Fibroblast of skin of left quadriceps (primary cell): ENCODE measurements at places on chromosomes 12 and 14.

DNA sequence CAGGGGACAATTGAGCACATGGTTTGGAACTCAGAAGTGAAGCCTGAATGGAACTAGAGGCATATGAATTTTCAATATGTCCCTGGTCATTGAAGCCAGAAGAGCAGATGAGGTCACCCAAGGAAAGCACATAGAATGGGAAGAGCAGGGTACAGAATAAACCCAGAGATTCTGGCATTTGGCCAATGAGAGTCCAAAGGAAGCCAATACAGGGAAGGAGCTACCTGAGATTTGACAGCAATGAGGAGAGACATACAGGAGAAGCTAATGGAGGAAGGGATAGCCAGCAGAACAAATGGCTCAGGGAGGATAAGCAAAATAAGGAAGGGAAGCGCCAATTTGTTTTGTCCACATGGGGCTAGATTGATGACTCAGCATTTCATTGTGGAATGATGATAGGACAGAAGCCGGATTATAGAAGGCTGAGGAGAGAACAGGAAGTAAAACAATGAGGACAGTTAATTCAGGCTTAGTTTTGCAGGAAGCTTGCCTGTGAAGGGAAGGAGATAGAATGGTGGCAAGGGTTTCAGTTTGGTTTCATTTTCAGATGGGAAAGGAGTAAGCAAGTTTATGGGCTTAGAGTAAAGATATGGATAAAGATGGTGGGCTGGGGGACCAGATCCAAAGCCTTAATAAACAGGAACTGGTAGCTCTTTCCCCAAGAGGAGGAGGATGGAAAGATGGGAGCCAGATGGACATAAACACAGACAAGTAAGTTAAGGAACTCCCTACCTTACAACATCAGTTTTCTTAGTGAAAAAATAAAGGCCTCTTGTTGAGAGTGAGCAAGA lies 3.2 kb upstream of the SPTSSA start:
- no peak for DNase-seq

- no peak for DNase-seq
Observed at GRCh38 chr12:76451528-76451927, 103.3 kb upstream of the BBS10 start.

DNA sequence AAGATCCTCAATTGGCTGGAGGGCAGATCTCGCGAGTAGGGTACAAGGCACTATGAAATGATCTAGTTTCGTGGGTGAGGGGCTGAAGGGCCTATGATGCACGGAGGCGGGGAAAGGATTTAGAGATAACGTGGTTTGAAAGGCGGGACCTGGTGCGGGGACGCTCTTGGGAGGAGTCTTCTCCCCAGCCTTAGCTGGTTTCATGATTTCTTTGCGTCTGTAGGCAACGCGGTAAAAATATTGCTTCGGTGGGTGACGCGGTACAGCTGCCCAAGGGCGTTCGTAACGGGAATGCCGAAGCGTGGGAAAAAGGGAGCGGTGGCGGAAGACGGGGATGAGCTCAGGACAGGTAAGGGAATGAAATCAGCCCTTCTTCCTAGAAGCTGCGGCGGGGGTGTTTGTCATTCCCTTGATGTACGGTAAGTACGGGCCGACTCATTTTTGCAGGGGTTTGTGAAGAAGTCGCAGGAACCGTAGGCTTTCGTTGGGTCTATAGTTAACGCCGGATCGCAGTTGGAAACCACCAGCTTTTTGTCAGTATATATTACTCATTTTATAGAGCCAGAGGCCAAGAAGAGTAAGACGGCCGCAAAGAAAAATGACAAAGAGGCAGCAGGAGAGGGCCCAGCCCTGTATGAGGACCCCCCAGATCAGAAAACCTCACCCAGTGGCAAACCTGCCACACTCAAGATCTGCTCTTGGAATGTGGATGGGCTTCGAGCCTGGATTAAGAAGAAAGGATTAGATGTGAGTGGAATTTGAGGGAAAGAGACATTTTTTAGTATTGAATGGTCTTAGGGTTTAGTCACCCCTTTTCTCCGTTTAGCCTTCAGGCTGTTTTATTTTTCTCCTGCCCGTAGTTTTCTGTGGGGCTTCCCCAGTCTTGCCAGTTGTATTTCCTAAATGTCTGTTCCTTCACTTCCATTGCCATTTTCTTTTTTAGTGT lies 602 bp downstream of the APEX1 start:
- no peak for DNase-seq

GRCh38 chr12:28937196-28937595 lies 211.9 kb upstream of the FAR2 start:
- DNase-seq: peak; percentile 40

GRCh38 chr14:88323523-88324199 lies 592 bp upstream of the KCNK10 start:
- no peak for DNase-seq

DNA sequence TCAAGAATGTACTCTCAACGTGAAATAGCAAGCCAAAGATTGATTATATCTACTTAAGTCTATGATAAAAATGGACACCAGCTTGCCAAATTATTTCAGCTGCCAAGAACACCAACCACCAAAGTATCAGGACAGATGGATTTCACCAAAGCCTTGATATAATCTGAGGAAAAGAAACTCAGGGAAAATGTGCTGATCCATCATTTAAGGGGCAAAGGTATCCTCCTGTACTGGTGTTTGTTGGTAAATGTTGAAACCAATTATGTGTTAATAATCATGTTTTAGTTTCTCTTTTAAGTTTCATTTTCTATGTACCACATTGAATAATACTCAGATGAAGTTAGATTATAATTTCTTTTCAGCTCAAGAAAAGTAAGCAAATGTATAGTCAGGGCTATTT lies 1284.3 kb upstream of the TMEM132C start:
- no peak for DNase-seq

DNA sequence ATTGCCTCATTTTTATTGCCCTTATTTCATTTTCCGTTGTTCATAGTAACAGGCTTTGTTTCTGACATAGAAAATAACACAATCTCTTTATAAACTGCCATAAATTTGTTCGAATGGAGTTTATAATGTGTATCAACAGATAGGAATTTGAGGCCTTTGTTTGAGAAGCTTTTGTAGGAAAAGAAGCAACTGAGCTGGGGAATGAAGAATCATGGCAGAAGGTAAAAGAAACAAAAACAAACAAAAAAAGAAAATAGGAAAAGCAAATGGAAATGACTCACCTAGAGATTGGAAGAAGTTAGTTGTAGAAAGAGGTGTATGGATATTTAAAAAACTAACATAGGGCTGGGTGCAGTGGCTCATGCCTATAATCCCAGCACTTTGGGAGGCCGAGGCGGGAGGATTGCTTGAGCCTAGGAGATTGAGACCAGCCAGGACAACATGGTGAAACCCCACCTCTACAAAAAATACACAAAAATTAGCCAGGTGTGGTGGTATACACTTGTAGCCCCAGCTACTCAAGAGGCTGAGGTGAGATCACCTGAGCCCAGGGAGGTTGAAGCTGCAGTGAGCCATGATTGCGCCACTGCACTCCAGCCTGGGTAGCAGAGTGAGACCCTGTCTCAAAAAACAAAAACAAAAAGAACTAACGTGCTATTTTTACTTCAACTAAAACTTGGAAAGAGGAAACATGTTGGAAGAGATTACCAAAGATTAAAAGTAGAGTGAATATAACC lies 523 bp upstream of the REP15 start:
- no peak for DNase-seq

- no peak for DNase-seq
Observed at GRCh38 chr14:77868552-77869285, 68.8 kb downstream of the ADCK1 start.

GRCh38 chr12:107515446-107515958 lies 170.1 kb upstream of the PWP1 start:
- peak; percentile 73 for DNase-seq

DNA sequence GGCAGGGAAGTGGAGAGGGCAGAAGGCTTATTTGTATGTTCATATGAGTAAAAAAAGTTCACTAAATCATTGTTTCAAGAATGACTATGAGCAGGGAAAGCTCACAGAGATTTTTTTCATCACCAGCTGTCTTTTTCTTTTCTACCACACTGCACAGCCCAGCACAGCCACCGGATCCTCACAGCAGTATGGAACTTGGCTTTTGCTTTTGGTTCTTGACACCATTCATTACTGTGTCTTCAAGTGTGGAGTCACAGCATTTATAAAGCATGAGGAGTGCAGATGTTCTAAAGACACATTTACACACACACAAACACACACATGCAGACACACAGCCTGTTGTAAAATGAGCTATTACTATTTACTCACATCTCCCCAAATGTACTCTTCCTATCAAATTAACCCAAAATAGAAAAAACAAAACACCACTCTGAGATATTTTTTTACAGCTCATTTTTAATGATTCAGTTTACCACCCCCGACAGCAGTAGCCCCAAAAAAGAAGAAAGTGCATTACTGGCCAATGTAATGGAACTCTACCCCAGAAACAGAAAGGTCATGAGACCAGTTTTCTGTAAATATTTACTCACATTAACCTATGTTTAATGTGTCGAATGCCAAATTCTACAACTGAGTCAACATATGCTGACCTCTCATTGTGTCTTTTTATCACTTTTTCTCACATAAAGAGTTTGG lies 60.5 kb downstream of the BTG1 start:
- no peak for DNase-seq

GRCh38 chr12:4327293-4327692 lies 6.3 kb downstream of the TIGAR start:
- no peak for DNase-seq

- no peak for DNase-seq
Observed at GRCh38 chr14:76373456-76373855, 2.5 kb upstream of the ESRRB start.

DNA sequence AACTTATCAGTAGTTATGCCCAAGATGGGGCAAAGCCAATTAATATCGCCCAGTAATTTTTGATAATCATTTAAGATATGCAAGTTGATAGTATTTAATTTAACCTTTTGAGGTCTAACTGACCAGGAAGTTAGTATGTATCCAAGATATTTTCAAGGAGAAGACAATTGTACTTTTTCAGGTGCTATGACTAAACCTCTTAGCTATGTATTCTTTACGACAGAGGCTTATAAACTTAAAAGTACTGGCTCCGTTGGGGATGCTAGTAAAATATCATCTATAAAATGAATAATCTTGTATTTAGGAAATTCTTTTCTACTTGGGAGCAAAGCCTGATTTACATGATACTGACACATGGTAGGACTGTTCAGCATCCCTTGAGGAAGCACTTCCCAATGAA lies 40.3 kb downstream of the TMTC3 start:
- DNase-seq: no peak

DNA sequence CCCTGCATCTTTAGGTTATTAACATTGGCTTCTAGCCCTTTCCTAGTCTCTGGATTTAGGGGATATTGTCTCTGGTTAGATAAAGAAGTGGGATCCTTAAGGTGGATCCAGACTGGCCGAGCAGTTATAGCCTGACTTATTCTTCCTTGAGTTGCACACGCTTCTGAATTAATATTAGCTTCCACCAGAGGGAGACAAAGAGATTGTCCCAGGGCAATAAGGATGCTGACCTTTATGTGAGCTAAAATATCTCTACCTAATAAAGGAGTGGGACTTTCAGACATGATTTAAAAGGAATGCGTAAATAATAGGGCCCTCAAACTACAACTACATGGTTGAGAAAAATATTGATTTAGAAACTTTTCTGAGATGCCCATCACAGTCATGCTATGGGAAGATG lies 139.7 kb downstream of the SLCO1B3 start:
- DNase-seq: no peak

- DNase-seq: no peak
Observed at GRCh38 chr12:22016982-22017381, 29.0 kb upstream of the CMAS start.

DNA sequence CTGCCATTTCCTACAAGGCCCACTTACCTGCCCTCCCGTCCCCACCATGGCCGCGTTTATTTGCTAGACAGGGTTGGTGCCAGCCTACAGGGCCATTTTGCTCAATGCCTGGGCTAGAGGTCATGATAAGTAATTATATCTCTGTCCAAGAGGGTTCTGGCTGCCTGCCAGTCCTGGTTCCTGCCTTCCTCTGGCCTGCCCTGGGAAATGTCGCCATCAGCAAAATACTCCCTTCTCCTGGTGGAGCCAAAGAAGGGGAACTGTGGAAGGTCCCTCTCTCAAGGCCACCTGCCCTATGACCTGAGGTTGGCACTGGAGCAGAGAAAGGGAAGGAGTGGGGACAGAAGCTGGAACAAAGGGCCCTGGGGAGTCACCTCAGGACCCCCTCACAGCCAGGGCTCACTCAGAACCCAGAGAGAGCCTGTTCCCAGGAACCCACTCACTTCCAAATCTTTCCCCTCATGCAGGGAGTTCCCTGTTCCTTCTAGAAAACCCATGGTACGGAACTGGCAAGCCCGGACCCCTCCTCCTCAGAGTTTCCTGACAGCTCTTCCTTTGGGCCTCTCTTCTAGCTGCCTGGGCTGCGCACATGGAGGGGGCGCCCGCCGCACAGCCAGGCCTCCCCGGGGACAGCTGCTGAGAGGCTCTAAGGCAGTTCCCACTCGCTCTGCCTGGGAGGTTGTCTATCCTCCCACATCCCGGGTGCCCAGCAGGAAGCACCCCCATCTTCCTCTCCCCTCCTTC lies 280.5 kb downstream of the DPF3 start:
- DNase-seq: no peak

DNA sequence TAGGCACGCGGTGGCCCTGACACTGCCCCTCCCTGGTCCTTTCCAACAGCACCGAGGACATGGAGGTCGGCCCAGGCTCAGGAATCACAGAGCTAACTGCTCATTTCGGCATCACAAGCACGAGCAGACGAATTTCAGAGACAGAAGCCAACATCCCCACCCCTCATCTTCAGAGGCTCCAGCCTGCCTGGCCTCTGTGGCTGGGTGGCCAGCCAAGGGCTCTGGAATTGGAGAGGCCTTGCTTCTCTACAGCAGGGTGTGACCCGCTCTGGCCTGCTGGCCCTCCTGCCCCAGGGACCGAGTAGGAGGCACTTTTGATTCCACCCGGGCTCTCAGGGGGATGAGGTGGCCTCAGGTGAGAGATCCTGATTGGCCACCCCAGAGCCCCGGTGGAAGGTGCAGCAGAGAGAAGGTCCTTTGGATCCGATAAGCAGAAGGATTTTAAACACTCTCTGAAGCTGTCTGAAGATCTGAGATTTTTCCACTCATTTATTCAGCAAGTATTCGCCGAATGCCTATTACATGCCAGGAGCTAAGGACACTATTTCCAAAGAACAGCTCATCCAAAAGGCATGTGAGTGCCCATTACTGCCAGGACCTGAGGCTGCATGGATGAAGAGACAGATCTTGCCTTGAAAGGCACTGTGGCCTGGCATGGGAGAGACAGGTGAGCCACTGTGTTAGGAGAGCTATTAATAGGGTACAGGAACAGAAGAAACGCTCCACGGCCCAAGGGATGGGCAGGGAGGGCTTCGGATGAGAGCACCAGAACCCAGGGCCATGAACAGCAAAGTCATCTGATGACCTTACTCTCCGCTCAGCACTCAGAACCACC lies 10.2 kb downstream of the BAG5 start:
- no peak for DNase-seq

- DNase-seq: no peak
Observed at GRCh38 chr12:47778881-47779280, 5.8 kb downstream of the SLC48A1 start.

GRCh38 chr12:56152132-56152755 lies at the start of gene MYL6B:
TSS of gene MYL6B (plus strand) at chr12:56152587. CDS start at chr12:56153919, 1,332 bp downstream.
- DNase-seq: peak; percentile 76

GRCh38 chr14:53925201-53925766 lies 31.3 kb downstream of the BMP4 start:
- peak; percentile 44 for DNase-seq
